ENCODE measurements at places on chromosomes 1 and 21.

DNA sequence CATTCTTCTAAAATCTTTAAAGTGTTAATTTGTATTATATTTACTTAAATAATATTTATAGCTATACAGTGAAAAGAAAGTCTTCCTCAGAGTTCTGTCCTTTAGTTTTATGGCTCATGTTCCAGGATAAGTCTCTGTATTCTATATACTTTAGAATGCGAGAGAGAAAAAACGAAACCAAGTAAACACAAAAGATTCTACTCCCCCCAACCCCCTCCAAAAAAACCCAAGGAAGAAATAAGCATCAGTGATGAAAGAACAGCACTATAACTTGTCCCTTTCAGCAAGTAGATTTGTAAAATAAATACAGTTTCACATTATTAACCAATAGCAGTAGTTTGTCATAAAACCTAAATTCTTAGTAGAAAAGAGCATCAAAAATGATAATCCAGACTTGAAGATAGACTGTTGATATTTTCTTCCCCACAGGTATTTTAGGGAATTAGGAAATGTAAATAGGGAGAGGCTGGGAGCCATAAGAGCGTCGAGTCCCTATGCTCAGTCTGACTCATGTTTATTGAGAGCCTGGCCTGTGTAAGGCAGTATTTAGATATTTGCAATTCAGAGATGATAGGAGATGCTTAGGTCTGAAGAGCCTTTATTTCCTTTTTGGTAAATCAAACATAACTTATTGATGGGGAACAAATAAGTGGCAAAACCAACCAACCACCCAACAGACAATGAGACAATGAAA is 35.5 kb downstream of the CDC14A start:
- no peak for DNase-seq

DNA sequence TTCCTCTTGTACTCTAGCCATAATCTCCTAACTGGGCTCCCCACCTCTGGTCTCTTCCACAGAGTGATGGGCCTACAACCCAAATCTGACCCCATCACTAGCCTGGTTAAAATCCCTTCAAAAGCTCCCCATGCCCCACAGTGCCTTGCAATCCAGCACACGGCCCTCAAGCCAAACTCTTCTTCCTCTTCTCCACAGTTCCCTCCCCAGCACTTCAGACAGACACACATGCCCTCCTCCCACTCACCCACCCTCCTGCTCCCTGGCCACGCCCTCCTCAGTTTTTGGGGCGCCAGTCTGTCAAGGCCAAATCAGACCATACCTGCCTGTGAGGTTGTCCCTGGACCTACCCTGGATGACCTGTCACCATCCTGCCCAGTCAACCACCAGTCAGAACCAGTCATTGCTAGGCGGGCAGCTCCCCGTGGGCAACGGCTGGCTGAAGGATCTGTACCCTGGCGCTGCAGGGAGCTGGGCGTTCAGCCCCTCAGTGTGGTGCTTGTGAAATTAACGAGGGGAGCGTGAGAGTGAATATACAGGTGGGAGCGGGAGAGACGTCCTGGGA is 753 bp downstream of the C1orf210 start:
- DNase-seq: no peak

- no peak for DNase-seq
Observed at GRCh38 chr1:186985889-186986491, 157.2 kb downstream of the PLA2G4A start.

DNA sequence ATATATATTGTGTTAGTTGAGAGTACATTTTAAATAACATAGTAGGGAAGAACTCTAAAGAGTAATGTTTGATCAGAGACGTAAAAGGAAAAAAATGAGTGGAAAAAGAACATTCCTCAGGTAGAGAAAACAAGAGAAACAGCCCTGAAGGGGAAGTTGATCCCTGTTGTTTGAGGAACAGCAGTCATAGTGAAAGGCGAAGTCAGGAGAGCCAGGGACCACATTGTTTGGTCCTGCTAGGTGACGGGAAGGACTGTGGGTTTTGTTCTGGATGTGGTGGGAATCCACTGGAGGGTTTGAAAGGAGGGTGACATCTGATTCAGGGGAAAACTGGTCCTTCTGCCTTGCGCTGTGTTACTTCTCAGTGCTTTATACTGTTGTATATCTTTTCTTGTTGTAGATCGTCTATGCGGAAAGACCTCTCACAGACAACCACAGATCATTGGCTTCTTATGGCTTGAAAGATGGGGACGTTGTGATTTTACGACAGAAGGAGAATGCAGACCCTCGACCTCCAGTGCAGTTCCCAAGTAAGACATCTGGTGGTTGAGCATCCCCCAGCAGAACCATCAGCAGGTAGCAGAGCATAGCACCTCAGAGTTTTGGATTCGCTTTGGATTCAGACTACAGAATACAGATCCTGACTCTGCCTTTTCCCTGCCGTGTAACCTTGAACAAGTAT is 9.2 kb downstream of the DDI2 start:
- DNase-seq: no peak

GRCh38 chr1:201016943-201017827 is 6.3 kb downstream of the KIF21B start:
- DNase-seq: no peak

DNA sequence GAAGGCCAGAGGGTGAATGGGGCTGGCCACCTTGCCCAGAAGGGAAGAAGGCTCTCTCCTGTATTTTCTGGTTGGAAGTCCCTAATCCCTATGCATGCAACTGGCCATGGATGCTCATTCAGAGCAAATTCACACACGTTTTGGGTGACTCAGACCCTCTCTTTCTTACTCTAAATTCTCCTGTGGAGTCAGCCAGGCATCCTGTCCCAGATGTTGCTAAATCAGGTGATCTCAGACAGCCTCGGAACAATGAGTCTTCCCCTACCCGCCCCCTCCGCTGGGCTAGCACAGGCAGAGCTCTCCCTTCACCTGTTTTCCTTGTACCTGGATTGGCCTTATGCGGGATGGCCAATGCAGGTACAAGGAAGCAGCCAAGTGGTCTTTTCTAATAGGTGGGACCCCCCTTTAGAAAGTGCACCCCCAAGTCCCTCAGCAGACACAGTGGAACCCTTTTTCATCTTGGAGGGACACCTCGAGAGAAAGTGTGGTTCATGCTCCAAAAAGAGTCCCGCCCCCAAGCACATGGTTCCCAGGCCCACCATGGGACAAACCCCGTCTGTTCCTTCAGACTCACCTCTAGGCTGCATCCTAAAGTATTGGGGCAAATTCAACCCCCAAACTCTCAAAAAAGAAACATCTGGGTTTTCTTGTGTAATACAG is 8.6 kb downstream of the S100A6 start:
- DNase-seq: peak; percentile 52

DNA sequence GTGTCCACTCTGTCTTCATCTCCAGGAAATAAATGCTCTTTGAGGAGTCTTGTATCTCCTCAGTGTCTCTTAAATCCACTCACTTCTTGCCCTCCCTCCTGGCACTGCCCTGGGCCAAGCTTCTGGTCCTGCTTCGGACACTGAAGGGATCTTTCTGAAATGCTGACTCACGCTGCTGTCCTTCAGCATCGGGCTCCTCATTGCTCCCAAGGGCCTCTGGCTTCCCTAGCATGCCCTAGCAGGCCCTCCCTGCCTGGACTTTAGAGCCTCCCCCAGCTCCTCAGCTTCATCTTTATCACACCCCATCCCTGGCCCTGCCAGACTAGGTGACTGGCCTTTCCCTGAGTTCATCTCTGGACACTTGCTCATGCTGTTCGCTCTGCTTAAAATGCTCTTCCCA is 96.6 kb downstream of the FOXD2 start:
- DNase-seq: no peak

DNA sequence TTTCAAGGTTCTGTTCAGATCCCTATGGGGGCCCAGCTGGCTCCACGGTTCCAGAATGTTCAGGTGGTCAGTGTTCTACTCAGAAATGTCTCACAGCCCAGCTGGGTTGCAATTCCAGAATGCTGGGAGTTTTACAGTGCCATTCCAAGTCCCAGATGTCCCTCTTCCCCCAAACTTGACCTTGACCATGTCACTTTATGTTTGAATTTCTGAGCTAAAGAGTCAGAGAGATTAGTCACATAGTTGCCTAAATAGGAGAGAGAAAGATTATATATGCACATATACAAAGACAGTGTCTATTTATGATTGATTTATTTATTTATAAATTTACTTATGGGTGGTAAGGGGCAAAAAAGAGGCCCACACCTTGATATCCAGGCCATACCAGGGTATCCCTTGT is 2.5 kb downstream of the GPR3 start:
- DNase-seq: no peak

- no peak for DNase-seq
Observed at GRCh38 chr21:16423921-16424320, 694.1 kb downstream of the USP25 start.

- DNase-seq: no peak
Observed at GRCh38 chr1:39646232-39647081, 7.0 kb upstream of the HEYL start.

GRCh38 chr1:67773462-67773861 is 59.8 kb downstream of the GNG12 start:
- no peak for DNase-seq

DNA sequence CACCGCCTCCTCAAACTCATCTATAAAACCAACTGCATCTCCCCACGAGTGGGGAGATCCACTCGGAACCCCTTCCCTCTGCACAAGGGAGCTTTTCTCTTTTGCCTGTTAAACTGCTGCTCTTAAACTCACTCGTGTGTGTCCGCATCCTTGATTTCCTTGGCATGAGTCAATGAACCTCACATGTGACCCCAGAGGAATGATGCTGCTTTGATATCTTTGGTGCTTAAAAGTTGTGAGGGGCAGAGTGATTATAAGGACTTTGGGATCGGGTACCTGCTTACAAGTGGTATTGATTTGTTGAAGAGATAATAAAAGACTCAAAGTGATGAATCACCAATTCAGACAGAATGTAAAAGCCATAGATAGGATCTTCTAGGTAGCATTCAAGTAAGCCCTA is 125.3 kb downstream of the GREM2 start:
- DNase-seq: no peak

- DNase-seq: no peak
Observed at GRCh38 chr1:52659851-52660596, 27.1 kb downstream of the SHISAL2A start.

GRCh38 chr1:167683226-167683625 is 38.6 kb upstream of the MPZL1 start:
- DNase-seq: no peak

DNA sequence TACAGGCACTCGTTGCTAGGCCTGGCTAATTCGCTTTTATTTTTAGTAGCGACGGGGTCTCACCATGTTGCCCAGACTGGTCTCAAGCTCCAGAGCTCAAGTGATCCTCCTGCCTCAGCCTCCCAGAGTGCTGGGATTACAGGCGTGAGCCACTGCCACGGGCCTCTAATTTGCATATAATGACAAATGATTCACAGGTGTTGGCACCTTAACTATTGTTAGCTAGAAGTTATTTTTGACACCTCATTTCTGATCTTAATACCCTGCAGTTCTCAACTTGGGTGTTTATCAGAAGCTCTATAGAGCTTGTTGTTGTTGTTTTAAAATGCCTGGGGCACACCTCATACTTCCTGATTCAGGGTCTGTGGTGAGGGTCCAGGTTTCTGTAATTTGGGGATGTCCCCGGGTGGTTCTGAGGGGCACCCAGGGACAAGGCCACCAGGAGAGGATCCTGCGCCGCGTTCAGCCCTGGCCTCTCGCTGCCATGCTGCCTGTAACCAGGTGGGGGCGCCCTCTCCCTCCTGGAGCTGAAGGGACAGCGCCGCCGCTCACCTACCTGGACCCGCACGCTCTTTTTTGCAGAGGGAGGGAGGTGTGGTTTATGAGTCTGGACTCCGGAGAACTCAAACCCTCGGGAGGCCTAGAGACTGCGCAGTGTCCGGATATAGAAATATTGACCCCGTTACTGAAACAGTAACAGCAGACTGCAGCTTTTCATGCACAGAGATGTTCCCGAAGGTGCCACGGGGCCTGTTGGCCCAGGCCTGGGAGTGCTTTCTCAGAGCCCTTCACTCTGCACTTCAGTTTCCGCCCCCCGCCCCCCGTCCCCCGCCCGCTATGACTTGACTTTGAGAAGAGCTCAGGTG is 23.0 kb upstream of the NEK2 start:
- DNase-seq: peak; percentile 25

- DNase-seq: no peak
Observed at GRCh38 chr1:29237129-29237821, 953 bp downstream of the PTPRU start.

- no peak for DNase-seq
Observed at GRCh38 chr1:33762109-33762830, 101.6 kb upstream of the HMGB4 start.

DNA sequence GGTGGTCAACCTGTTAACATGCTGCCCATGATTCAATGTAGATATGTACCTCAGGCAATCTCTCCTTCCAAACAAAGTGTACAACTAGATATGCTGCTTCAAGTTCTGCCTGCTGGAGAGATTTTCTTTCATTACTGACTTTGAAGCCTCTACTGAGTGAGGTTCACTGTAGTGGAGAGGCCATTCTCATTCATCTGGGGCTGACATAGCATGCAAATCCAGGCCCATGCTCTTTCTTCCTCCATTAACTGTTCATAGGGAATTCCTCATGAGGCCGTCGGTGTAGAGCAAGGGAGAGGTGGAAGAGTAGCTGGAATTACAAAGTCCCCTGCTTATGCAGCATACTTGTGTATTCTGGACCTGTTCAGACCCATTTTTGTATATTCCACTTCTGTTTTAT is 38.6 kb downstream of the VANGL2 start:
- DNase-seq: no peak

GRCh38 chr1:145701306-145701862 is 5.8 kb downstream of the PDZK1 start:
- DNase-seq: no peak

- no peak for DNase-seq
Observed at GRCh38 chr1:10171105-10171767, 39.1 kb upstream of the KIF1B start.
